ENCODE measurements at places on chromosomes 6 and 20.
A peak's percentile ranks its signal among the peaks of the same experiment; 100 is the strongest.

- no peak for DNase-seq
Observed at GRCh38 chr6:56073315-56073714, 174.1 kb downstream of the COL21A1 start.

- DNase-seq = no peak
Observed at GRCh38 chr6:1040393-1040792, 271.5 kb upstream of the FOXQ1 start.

DNA sequence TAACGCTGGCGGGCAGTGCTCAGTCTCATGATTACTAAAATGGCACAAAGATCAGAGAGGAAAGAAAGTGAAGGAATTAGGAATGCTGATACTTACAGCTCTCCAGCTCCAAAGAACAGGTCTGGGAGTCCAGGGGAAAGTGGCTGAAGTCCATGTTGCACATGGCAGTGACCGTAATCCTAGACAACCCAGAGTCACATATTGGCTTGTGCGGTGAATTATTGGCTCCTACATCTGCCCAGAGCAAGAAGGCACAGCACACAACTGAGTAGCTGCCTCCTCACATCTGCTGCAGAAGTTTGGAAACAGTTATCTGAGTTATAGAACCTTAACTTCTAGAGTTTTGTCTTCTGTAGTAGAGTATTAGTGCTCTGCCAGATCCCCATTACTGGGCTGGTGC, 47.2 kb downstream of the GABRR2 start:
- no peak for DNase-seq

- peak; percentile 74 for DNase-seq
Observed at GRCh38 chr6:105209950-105210706, 30.3 kb upstream of the POPDC3 start.

GRCh38 chr6:139099984-139100383, 34.9 kb upstream of the HECA start:
- DNase-seq = no peak
